ENCODE measurements at places on chromosomes 1 and 21. TPM values are rescaled to one million over a fixed set of nuclear protein-coding genes. Genes with fewer than 3 reads are reported as not detected.

GRCh38 chr1:151475175-151475574 lies 15.9 kb upstream of the POGZ start:
- DNase-seq: no peak

DNA sequence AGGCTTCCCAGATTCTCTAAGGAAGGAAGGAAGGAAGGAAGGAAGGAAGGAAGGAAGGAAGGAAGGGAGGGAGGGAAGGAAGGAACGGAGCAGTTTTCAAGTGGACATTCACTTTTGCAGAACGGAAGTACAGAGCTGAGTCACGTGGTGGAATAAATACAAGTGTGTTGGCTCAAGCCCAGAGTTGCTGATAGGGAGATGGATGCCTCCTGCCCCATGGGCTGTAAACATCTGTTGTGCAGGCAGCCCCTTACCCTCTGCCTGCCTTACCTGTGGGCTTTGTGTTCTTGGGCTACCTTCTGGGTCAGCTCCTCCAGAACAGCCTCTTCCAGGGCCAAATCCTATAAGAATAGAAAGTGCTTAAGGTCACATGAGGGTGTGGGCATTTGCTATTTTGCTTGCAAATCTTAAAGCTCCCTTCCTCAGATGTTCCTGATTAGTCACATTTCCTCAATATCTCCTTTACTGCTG lies 121.7 kb downstream of the SMYD2 start:
- DNase-seq: no peak

GRCh38 chr1:168628807-168629206 lies 52.4 kb downstream of the XCL1 start:
- no peak for DNase-seq

Gene PRRX1
- total RNA-seq: 48.9 TPM

GRCh38 chr1:178629252-178630154 lies 95.5 kb upstream of the RALGPS2 start:
- no peak for DNase-seq

Gene LAX1
- total RNA-seq: 0.88 TPM

- no peak for DNase-seq
Measured at GRCh38 chr1:178953034-178953433, 72.7 kb upstream of the FAM20B start.

Gene ZNF691
- 18.4 TPM for total RNA-seq
